ENCODE measurements at places on chromosomes 5 and 9. TPM values are rescaled to one million over a fixed set of nuclear protein-coding genes. Genes with fewer than 3 reads are reported as not detected.

The GZMA gene
- total RNA-seq: 7.3 TPM

The NXNL2 gene
- total RNA-seq: not detected

The FCN2 gene
- not detected for total RNA-seq

The SIT1 gene
- 24.2 TPM for total RNA-seq

The CCL28 gene
- 24.8 TPM for total RNA-seq

The QRFP gene
- total RNA-seq: not detected

The ISL1 gene
- total RNA-seq: not detected

The SPINK7 gene
- not detected for total RNA-seq

The PAX5 gene
- total RNA-seq: 8.7 TPM

The PTPN3 gene
- total RNA-seq: not detected

The TNFSF8 gene
- total RNA-seq: 21.3 TPM

The ZNF346 gene
- total RNA-seq: 30.5 TPM

The IPPK gene
- 9.3 TPM for total RNA-seq

The TMEM174 gene
- not detected for total RNA-seq

The ARL14EPL gene
- total RNA-seq: not detected

DNA sequence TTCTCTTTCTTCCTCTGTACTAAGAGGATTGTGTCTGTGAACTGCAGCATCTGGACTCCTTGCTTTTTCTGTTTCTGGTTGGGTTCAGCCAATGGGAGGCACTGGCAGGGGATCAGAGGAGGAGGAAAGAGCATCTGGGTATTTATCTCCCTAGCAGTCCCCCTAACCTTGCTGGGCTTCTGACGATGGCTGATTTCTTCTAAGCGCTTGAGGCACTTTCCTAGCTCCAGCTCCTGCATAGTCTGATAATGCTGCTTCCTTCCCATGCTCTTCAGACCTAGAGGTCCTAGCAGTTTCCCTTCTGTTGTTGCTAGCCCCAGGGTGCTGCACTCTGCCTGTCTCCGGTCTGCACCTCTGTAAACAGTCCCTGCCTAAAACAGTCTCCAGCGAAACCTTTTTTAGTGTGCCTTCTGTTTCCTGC, 225.1 kb downstream of the PDZD2 start:
- H3K4me3 ChIP-seq: peak overlapping the region; percentile 51
- DNase-seq: no peak
- H3K36me3 ChIP-seq: no peaks in the 10 kb centered on the region
- peaks cover 72% of the 10 kb centered on the region for H3K4me1 ChIP-seq
- no peak overlapping the region for H3K27ac ChIP-seq

- no peak overlapping the region for H3K4me3 ChIP-seq
- peak; percentile 62 for DNase-seq
- no peaks in the 10 kb centered on the region for H3K27me3 ChIP-seq
- H3K36me3 ChIP-seq: no peaks in the 10 kb centered on the region
- no peak overlapping the region for H3K27ac ChIP-seq
These were observed 55.4 kb downstream of the HINT1 start for GRCh38 chr5:131109540-131110255.

DNA sequence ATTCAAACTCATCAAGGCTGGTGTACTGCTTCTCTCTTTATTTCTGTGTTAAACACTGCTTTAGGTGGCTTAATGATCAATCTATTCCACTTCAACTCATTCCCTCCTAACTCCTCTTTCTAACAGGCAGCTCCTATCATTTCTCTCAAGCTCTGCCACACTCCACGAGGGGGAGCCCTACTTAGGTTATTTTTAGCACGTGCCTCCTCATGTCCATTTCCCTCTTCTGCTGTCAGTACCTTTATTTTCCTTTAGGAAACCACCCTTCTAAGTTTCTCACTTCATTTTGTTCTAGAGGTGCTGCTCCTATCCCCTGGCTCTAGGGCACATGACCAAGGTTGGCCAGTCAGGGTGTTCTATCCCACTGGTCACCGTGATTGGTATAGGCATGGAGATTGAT, 6.7 kb upstream of the BRINP1 start:
- H3K4me1 ChIP-seq: no peaks in the 10 kb centered on the region
- peaks cover 8% of the 10 kb centered on the region for H3K27me3 ChIP-seq
- no peak overlapping the region for H3K27ac ChIP-seq
- DNase-seq: no peak

GRCh38 chr5:156942064-156942463, 21.0 kb downstream of the TIMD4 start:
- no peaks in the 10 kb centered on the region for H3K27me3 ChIP-seq
- DNase-seq: peak; percentile 14
- peak overlapping the region; percentile 87 for H3K27ac ChIP-seq
- H3K4me3 ChIP-seq: no peak overlapping the region

- H3K36me3 ChIP-seq: peaks cover 40% of the 10 kb centered on the region
- H3K4me1 ChIP-seq: no peaks in the 10 kb centered on the region
- no peak for DNase-seq
These were observed 66.4 kb downstream of the PSMB7 start for GRCh38 chr9:124348831-124349230.

DNA sequence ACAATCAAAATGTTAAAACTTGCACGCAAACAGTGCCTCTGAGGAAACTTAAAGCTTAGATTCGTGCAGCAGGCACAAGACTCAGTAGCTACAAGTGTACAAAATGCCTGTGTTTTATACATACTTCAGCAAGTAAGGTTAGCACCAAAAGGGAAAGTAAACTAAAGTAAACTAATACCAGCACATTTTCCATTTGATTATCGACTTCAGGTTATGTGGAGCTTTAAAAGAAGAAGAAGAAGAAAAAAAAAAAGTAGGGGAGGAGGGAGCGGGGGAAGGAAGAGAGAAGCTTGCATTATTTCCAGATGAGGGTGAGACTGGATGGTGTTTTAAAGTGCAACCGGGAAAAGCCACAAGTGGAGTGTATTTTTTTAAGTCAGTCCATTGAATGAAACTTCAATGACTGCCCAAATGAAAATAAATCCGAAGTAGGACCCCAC, 596 bp upstream of the ADAMTS6 start:
- H3K36me3 ChIP-seq: no peaks in the 10 kb centered on the region
- H3K27me3 ChIP-seq: no peaks in the 10 kb centered on the region
- H3K27ac ChIP-seq: peak overlapping the region; percentile 95
- peaks cover 21% of the 10 kb centered on the region for H3K4me1 ChIP-seq
- no peak overlapping the region for H3K4me3 ChIP-seq

- no peak for DNase-seq
- H3K4me1 ChIP-seq: peaks cover 18% of the 10 kb centered on the region
- H3K27me3 ChIP-seq: no peaks in the 10 kb centered on the region
- no peak overlapping the region for H3K4me3 ChIP-seq
- H3K27ac ChIP-seq: no peak overlapping the region
These were observed 5.0 kb downstream of the SRD5A1 start for GRCh38 chr5:6638236-6638635.

DNA sequence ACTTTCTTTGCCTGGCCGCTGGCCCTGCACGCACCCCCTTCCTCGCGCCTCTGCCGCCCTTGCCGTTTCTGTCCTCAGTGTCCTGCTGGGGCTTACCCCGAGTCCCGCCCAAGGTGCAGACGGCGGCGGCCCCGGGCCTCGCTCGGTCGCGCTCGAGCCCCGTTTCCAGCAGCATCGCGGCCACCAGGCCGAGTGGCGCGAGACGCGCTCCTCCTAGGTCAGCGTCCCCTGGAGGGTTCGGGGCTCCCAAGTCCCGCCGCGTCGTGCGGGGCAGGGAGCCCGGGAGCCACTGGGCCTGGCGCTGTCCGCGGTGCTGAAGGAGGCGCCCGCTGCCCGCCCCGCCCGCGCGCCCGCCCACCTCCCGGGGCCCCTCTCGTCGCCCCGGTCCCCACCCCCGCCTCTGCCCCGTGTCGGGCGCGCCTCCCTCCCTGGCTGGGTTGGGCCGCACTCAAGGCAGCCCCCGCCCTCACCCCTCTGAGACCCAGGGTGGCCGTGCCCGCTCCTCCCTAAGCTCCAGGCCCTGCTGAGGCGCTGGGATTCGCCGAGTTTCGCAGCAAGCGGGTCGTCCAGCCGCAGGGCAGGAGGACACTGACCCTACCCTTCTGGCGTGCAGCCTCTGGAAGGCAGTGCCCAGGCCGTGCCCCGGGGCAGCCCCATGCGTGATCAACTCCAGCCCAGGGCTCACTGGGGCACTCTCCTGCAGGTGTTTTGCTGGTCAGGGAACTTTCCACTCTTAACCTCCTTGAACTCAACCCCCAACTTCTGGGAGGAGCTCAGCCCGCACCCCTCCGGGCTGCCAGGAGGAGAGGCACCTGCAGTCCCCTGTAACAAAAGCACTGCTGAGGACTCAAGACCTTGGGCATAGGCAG, at the start of gene LHX3:
TSS of gene LHX3 (minus strand) at position 291 of the 869 bp plus-strand sequence. CDS start at position 175, 116 bp downstream.
- peaks cover 30% of the 10 kb centered on the region for H3K36me3 ChIP-seq
- DNase-seq: peak; percentile 59
- H3K27me3 ChIP-seq: peaks cover 42% of the 10 kb centered on the region
- H3K27ac ChIP-seq: peak within 1 kb of the TSS; percentile 44
- H3K4me3 ChIP-seq: no peak within 1 kb of the TSS

- H3K4me1 ChIP-seq: no peaks in the 10 kb centered on the region
- DNase-seq: no peak
- no peaks in the 10 kb centered on the region for H3K36me3 ChIP-seq
- no peak overlapping the region for H3K27ac ChIP-seq
- H3K4me3 ChIP-seq: no peak overlapping the region
These were observed 100.8 kb upstream of the CD180 start for GRCh38 chr5:67297376-67297775.

GRCh38 chr9:34541540-34541939, 18.8 kb upstream of the ENHO start:
- H3K4me1 ChIP-seq: no peaks in the 10 kb centered on the region
- no peak for DNase-seq
- peaks cover 18% of the 10 kb centered on the region for H3K27me3 ChIP-seq
- no peak overlapping the region for H3K27ac ChIP-seq
- no peak overlapping the region for H3K4me3 ChIP-seq

- peaks cover 28% of the 10 kb centered on the region for H3K4me1 ChIP-seq
- DNase-seq: no peak
- H3K27me3 ChIP-seq: no peaks in the 10 kb centered on the region
- H3K4me3 ChIP-seq: peak overlapping the region; percentile 98
- H3K36me3 ChIP-seq: no peaks in the 10 kb centered on the region
These were observed 495 bp downstream of the OSTF1 start for GRCh38 chr9:75088646-75089372.

GRCh38 chr9:86122311-86122710, 23.0 kb upstream of the GOLM1 start:
- no peak for DNase-seq
- no peak overlapping the region for H3K4me3 ChIP-seq
- no peaks in the 10 kb centered on the region for H3K27me3 ChIP-seq
- H3K36me3 ChIP-seq: no peaks in the 10 kb centered on the region
- no peaks in the 10 kb centered on the region for H3K4me1 ChIP-seq

DNA sequence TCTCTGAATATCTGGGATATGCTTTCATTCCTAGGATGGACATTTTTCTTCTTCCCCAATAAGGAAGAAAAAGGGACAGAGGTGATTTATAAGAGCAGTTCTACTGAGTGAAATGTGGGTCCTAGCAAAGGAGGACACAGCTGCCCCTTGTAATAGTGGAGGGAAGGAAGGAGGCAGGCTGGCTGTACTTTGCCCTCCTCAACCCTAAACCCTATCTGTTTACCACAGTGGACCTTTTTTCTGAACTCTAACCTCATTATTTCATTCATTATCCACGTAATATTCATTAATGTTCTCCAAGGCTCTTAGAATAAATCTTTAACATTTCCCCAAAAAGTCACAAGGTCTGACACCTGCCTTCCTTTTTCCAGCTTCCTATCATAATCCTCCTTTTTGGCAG, 37.8 kb downstream of the GHR start:
- no peak overlapping the region for H3K27ac ChIP-seq
- H3K27me3 ChIP-seq: peaks cover 2% of the 10 kb centered on the region
- H3K36me3 ChIP-seq: no peaks in the 10 kb centered on the region
- no peak for DNase-seq
- H3K4me3 ChIP-seq: no peak overlapping the region

DNA sequence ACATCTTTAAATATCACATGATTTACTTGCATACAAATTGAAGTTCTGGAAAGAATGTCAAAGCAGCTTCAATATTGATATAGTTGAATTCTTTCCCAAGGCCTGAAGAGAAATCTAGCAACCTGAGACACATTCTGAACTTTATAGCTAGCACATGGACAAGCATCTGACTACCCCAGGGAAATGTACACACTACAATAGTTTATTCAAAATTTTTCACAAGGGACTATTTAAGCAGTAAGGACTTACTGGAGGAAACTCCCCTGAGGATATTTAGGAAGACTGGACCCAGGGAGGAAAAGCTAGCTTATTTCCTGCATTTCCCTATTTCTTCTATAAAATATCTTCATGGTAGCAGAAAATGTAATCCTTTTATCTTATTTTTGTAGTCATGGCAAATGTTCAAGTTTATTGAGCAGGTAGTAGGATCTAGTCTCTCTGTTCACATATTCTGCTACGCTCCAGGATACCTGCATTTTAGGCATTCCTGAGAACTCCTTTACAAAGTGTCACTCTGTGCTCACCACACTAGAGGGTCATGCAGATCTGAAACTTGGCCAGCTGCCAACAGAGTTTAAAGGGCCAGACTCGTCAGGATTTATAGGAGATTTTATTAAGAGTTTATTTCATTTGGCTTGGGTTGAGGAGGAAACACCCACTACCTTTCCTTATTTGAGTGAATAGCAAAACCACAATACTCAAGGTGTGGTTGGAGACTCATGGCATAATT, 348.4 kb upstream of the FTMT start:
- H3K27ac ChIP-seq: no peak overlapping the region
- no peak overlapping the region for H3K4me3 ChIP-seq
- no peaks in the 10 kb centered on the region for H3K27me3 ChIP-seq
- H3K36me3 ChIP-seq: no peaks in the 10 kb centered on the region

GRCh38 chr9:81028504-81028903, 660.8 kb downstream of the TLE1 start:
- no peak for DNase-seq
- no peaks in the 10 kb centered on the region for H3K36me3 ChIP-seq
- H3K27ac ChIP-seq: no peak overlapping the region

- no peak overlapping the region for H3K27ac ChIP-seq
- no peak overlapping the region for H3K4me3 ChIP-seq
- peaks cover 2% of the 10 kb centered on the region for H3K27me3 ChIP-seq
- H3K36me3 ChIP-seq: no peaks in the 10 kb centered on the region
- DNase-seq: no peak
- no peaks in the 10 kb centered on the region for H3K4me1 ChIP-seq
These were observed 66.7 kb upstream of the CAST start for GRCh38 chr5:96595300-96596090.

DNA sequence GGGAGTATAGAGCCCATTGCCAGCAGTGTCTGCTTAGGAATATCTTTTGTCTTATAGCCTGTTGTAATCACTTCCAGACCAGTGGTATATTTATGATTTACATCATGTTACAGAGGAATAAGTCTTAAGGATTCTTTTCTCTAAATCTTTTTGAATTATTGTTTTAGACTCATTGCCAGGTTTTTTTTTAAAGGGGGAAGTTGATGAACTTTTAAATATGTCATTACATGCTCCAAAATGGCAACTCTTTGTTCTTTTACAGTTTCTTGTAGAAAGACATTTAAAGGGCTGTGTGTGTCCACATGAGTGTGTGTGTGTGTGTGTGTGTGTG, 59.4 kb upstream of the NFIB start:
- no peak overlapping the region for H3K27ac ChIP-seq
- peaks cover 4% of the 10 kb centered on the region for H3K27me3 ChIP-seq
- H3K4me3 ChIP-seq: no peak overlapping the region

- no peaks in the 10 kb centered on the region for H3K27me3 ChIP-seq
- H3K4me3 ChIP-seq: no peak overlapping the region
- no peak for DNase-seq
- peak overlapping the region; percentile 64 for H3K27ac ChIP-seq
These were observed 45.4 kb downstream of the RAB14 start for GRCh38 chr9:121156263-121156731.
